ENCODE measurements at places on chromosomes 13 and 19. TPM values are rescaled to one million over a fixed set of nuclear protein-coding genes. Genes with fewer than 3 reads are reported as not detected.
A peak's percentile ranks its signal among the peaks of the same experiment; 100 is the strongest.

PRR19 gene
- total RNA-seq = 0.30 TPM

DNA sequence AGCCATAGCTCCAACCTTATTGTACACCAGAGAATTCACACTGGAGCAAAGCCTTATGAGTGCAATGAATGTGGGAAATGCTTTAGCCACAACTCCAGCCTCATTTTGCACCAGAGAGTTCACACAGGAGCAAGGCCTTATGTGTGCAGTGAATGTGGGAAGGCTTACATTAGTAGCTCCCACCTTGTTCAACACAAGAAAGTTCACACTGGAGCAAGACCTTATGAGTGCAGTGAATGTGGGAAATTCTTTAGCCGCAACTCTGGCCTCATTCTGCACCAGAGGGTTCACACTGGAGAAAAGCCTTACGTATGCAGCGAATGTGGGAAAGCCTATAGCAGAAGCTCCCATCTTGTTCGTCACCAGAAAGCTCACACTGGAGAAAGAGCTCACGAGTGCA lies 5.9 kb upstream of the TRAPPC2B start:
- no peak for DNase-seq

DNA sequence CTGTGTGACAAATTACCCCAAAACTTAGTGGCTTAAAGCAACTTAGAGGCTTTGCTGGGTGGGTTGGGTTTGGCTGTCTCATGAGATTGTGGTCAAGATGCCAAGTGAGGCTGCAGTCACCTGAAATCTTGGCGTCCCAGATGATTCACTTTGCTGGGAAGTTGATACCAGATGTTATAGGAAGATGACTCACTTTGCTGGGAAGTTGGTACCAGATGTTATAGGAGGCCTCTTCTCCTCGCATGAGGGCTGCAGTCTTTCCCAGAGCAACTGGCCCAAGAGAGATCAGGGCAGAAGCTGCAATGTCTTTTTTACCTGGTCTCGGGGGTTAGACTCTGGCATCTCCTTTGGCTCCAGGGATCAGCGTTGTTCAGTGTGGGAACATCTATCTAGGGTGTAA lies 16.8 kb downstream of the TEX29 start:
- peak; percentile 75 for DNase-seq

DNA sequence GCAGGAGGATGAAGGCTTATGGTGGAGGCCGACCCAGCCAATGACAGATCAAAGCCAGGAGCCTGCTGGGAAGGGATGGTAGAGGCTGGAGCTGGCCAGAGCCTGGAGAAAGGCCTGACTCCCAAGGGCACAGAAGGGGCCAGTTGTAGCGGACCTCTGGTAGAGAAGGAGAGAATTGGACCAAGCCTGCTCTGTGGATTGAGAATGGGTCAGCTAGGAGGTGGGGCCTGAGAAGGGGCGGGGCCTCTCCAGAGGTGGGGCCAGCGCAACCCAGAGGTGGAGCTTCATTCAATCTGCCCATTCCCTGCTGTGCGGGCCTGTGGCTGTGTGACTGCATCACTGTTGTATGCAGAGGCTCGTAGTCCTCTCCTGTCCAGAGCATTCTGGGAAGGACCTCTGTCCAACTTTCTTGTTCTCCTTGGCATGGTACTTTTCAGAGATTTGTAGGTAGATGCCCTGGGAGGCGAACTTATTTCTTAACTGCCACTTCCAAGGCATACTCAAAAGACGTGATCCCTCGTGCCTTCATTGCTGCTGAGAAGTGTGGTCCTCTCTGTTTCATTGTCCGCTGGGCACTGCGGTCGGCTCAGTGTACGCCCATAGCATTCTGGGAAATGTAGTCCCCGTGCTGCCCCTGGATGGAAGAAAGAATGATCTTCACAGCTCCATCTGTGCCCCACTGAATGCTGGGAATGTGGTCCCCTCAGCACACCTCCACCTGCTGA lies 6.7 kb downstream of the GRIN2D start:
- peak; percentile 67 for DNase-seq

- DNase-seq = no peak
These were observed 394.3 kb upstream of the HTR2A start for GRCh38 chr13:47291107-47291656.

GET3 gene
- 67.1 TPM for total RNA-seq

ACP7 gene
- total RNA-seq = not detected

DNA sequence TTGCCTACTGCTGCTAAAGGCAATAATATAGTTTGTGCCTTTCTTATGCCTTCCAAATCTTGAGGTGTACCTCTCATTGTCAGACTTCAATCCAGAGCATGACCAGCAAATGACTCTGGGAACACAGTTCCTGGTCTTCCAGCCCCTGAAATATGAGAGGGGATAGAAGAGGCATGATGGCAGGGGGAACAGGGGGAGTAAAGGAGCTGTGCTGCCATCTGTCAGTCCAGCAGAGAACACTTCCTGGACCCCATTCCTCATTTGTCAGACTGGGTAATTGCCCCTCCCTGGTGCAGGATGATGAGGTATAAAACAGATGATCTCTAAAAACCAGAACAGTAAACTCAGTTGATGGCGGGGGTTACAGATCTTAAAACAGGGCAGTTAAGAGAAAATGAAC lies 618.7 kb downstream of the DIAPH3 start:
- DNase-seq = no peak

- DNase-seq = no peak
These were observed 269.8 kb downstream of the OLFM4 start for GRCh38 chr13:53298396-53298795.

- DNase-seq = no peak
These were observed 33.2 kb upstream of the MEDAG start for GRCh38 chr13:30872685-30873461.

- DNase-seq = no peak
These were observed 3.3 kb downstream of the ZNF414 start for GRCh38 chr19:8510589-8511115.

GRCh38 chr19:1218751-1219567 lies 13.4 kb downstream of the STK11 start:
- no peak for DNase-seq

DNA sequence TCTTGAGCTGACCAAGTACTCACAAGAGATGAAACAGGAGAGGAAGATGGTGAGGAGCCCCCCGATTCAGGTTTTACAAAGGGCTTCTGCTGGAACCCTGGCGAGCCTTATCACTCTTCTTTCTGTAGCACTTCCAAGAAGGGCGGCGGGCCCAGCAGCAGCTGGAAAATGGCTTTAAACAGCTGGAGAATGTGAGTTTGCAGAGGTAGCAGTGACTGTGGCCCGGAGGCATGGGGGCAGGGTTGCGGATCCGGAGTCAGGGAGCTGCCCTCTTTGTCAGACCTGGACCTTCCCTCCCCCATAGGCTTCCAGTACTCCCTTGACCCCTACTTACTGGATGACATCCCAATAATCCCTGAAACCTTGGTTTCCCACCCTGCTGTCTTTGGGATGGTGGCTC lies 3.6 kb downstream of the TRIP10 start:
- DNase-seq = no peak

DNA sequence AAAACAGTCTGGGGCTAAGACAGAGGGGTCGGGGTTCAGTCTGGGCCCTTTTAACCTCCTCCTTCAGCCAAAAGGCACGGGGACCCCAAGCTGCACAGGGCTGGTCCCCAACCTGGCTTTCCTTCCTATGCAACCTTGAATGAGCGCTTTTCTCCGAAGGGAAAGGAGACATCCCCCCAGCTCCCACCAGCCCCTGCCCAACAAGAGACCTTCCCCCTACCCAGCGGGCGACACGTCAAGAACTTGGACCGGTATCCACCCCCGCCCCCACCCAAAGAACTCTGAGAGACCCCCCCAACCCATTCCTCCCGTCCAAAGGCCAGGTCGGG lies 35.0 kb upstream of the NANOS3 start:
- DNase-seq = no peak

OR7D2 gene
- total RNA-seq = not detected

DNA sequence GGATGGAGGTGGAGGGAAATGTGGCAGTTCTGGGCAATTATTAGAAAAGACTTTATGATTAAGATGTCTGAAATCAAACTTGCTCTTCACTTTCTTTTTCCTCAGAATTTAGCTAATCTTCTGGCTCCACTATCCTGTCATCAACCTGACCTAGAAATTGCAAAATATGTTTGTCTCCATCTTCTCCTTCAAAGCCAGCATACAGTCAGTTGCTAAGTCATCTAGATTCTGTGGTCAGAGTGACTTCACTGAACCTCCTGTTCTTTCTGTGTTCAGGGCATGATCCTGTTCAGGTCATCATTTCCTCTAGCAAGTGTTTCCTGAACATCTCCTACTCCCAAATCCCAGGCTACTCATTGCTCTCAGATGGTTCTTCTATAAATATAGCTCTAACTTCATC lies 10.8 kb upstream of the CCNA1 start:
- peak; percentile 29 for DNase-seq

DNA sequence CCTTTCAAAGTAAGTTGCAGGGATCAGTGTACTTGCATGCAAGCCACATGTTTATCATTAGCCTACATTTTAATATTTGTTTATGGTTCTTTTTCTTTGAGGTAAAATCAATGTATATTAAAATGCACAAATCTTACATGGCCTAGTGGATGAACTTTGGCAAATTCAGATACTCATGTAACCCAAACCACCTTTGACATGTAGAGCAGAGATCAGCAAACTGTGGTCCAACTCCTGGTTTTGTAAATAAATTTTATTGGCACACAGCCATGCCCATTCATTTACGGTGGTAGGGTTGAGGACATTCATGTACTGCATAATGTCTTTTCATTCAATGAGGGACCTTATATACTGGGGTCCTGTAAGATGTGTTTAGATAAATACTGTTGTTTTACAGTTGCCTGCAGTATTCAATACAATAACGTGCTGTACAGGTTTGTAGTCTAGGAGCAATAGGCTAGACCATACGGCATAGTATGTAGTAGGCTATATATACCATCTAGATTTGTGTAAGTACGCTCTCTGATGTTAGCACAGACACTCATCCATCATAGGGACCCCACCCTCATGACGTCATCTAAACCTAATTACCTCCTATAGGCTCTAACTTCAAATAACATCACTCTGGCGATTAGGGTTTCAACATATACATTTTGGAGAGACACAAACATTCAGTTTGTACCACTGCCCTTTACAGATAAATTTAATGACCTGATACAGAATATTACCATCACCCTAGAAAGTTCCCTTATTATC lies 5.7 kb downstream of the NDFIP2 start:
- DNase-seq = no peak

GRCh38 chr19:3387645-3388589 lies 21.5 kb downstream of the NFIC start:
- DNase-seq = peak; percentile 94

GRCh38 chr13:102846261-102847015 lies 606 bp downstream of the ERCC5 start:
- DNase-seq = peak; percentile 52

DNA sequence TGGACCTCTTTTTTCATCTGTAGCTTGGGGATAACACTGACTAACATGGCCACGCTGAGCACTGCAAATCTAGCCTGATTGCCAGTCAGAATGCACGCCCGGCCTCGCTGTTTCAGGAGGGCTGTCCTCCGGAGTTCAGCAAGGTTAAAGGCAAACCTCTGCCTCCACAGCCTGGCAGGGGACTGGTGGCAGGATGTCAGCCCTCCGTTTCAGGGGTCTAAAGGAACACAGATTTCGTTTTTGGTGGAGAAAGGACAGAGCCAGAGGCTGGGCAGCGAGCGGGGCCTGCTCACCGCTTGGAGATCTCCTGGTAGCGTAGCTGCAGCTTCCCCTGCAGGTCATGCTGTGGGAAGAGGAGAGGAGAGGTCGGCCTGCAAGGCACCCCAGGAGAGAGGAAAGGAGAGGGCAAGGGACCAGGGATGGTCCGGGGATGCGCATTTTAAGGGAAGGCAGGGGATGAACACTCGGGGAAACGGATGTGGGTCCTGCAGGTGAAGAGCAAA lies 560 bp downstream of the NDUFA7 start:
- DNase-seq = no peak

- DNase-seq = peak; percentile 95
These were observed at the start of gene MIPEP for GRCh38 chr13:23888658-23889614. Gene MIPEP, minus strand, starts transcription at chr13:23889400. Its CDS starts 80 bp downstream, at chr13:23889320.

SMIM44 gene
- not detected for total RNA-seq

- DNase-seq = no peak
These were observed 4.1 kb downstream of the PGLYRP1 start for GRCh38 chr19:46018729-46019251.

- DNase-seq = peak; percentile 78
These were observed 206.8 kb downstream of the PCDH9 start for GRCh38 chr13:67023130-67023876.

DNA sequence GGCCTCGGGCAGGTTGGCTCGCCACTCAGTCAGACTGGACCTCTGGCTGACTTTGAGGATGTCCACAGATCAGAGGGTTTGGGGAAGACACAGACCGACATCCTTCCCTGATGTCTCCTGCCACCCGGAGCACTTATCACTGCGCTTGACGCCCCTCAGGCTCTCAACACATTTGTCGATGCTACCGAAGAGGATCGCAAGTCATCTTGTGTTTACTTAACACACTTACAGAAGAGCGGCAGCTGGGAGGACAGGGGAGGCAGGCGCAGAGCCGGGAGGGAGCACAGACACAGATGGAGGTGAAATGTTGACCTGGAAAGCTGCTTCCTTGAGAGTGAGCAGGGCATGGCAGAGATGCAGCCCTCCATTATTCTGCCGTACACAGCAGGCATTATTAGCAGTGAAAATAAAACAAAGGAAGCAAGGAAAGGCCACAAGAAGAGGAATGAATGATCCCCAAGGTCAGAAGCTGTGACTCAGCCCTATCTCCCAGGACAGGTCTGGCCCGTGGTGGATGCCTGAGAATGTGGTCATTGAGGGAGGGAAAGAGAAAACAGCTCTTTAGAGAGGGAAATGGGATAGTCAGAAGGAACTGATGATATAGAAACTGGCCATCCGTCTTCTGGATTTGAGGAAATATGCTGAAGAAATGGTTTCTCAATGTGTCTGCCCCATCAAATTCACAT lies 549.5 kb upstream of the ARGLU1 start:
- DNase-seq = no peak

ZNF845 gene
- total RNA-seq = 5.7 TPM

- no peak for DNase-seq
These were observed 241.3 kb downstream of the KCTD12 start for GRCh38 chr13:76644906-76645305.

ISYNA1 gene
- total RNA-seq = 6.8 TPM
